ENCODE measurements at places on chromosomes 6 and 20.

GRCh38 chr6:122140031-122140430, 259.4 kb upstream of the HSF2 start:
- no peak for DNase-seq

DNA sequence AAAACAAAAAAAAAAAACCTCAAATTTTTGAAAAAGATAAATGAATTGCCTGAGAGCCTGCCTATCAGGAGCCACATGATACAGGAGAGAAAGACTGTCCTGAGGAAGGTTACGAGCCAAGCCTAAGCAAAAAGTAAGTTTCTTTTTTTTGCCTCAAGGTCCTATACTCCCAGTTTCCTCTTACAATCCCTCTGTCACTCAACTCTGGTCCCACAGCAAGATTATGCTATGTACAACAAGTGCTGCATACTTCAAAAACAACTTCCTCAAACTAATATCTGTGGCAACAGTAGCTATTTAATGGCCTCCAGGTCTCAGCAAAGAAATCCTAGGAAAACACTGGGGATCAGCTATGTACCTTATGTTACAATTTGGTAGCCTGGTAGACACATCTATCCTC, 46.8 kb downstream of the PLN start:
- no peak for DNase-seq

- no peak for DNase-seq
These were observed 180.6 kb downstream of the TBX18 start for GRCh38 chr6:84583784-84584183.

- no peak for DNase-seq
These were observed 240.4 kb downstream of the PHACTR1 start for GRCh38 chr6:12956991-12957320.

DNA sequence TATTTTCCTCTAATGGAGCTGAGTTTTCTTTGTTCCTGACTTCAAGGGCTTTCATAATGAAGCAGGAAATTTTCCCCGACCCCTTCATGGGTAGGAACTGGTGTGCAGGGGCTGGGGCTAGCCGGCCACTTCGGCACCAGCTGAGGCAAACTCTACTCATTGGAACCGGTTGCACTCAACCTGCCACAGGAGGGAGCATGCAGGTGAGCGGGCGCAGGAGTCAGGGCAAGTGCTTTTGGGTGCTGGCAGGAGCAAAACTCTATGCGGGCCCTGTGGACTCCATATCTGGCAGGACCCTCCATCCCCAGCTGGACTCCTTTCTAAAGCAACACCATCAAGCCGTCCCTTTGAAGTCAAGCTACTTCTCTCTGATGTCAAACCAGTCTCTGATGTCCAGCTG, 244.2 kb downstream of the EPM2A start:
- no peak for DNase-seq

- no peak for DNase-seq
These were observed 34.1 kb downstream of the SLC2A4RG start for GRCh38 chr20:63773571-63774241.

DNA sequence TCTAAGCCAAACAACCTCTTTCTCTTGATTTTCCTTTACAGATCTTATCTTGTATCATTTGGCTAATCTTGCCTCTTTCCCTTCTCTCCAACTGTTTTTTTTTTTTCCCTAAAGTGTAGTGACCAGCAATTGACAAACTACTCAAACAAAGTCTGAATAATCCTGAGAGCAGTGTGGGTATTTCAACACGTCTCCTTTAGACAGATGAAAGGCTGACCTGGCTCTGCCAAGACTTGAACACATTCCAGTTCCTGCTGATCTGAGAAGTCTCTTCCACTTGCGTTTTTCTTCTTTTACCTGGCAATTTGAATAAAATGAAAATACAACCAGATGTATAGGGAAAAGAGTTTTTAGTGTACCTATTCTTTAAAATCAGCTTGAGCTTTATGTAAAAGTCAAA, 168.4 kb downstream of the GJA10 start:
- no peak for DNase-seq

- DNase-seq = no peak
These were observed 212.9 kb upstream of the TBX18 start for GRCh38 chr6:84977363-84977705.

DNA sequence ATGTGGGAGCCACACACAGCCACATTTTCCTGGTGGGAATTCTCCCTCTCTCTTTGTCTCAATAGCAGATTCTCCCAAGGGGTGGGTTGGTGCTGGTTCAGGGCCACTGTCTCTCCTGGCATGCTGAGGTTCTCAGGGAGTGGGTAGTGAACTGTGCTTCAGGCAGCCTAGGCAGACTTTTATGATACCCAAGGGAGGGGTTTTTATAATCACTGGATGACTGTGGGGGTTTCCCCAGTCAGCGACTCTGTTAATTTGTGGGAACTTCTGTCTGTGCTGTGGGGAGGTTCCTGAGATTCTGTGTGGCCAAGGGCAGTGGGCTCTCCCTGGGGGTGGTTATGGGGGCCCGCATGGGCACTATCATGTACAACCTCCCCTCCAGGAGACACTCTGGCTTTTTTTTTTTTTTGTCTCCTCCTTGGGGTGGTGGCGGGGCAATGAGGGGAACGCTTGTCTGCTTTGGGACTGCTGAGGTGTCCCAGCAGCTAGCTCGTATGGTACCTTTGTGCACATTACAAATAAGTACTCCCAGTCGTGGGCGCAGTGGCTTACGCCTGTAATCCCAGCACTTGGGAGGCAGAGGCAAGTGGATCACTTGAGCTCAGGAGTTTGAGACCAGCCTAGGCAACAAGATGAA, 10.0 kb downstream of the PTK7 start:
- DNase-seq = no peak

DNA sequence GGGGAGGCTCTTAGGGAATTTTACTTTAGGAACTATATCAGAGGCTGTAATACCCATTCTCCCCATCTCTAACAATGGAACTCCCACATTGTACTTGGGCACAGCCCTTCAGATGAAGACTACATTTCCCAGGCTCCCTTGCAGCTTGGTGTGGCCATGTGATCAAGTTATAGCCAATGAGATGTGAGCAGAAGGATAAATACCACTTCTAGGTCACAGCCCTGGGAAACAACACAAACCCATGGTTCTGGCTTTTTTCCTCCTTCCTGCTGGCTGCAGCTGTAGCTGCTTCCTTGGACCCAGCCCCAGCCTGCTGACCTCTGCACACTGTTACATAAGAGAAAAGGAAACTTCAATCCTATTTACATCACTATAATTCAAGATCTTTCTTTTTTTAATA, 445.9 kb upstream of the JARID2 start:
- DNase-seq = no peak

GRCh38 chr6:45432977-45433376, 55.2 kb upstream of the SUPT3H start:
- no peak for DNase-seq

GRCh38 chr6:108888745-108889144, 40.5 kb downstream of the ARMC2 start:
- no peak for DNase-seq

GRCh38 chr6:111606620-111607115, 990 bp upstream of the TRAF3IP2 start:
- DNase-seq = no peak
